HFFc6 (cell line): ENCODE measurements at places on chromosomes 4 and X. TPM values are rescaled to one million over a fixed set of nuclear protein-coding genes. Genes with fewer than 3 reads are reported as not detected.
A peak's percentile ranks its signal among the peaks of the same experiment; 100 is the strongest.

Gene FNIP2
- 14.1 and 18.2 TPM in 2 replicates for total RNA-seq

Gene MAGEA1
- total RNA-seq: not detected in 3 replicates

Gene FAM9C
- not detected in 3 replicates for total RNA-seq

Gene HPF1
- total RNA-seq: 24.8 and 33.9 TPM in 2 replicates

Gene TSC22D3
- total RNA-seq: 12.7 to 16.4 TPM (median 16.0 TPM) in 3 replicates

Gene CYLC1
- total RNA-seq: not detected in 3 replicates

Gene FTSJ1
- 55.0 to 64.2 TPM (median 59.1 TPM) in 3 replicates for total RNA-seq

Gene MTCP1
- total RNA-seq: 15.0 to 18.5 TPM (median 15.2 TPM) in 3 replicates

Gene PF4V1
- not detected in 3 replicates for total RNA-seq

DNA sequence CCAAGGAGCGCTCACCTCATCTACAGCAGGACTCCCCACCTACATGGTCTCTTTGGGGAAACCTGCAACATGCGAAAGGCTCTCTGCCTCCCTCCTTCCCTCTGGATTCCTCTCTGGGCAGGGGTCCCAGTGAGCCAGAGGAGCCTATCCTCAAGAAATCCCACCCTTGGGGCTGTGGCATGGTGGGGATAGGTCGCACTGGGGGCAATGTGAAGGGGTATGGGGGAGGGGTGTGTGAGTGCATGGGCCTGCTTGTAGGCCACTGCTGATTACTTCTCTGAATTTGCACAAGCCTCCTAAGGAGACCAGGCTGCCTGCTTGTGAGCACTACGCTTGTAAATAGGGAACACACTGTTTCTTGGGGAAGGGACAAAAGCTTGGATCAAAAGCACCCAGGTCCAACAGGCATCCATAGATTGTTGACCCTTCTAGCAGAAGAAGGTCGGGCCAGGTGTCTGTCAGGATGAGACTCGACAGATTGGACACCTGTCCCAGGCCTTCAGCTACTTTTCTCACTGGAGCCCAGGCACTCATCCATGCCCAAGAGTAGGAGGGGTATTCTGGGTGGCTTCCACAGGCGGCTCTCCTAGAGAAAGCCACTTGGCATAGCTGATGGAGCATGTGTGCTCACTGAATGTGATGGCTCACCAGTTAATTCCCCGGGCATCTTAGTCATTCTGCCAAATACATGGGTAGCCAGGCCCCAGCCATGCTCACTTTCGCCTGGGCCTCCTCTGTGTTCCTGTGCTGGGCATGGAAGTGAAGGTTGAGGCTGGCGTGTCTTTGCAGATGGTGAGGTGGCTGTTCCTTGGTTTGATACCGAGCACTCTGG lies 75.0 kb downstream of the NBDY start:
- no peak for DNase-seq

DNA sequence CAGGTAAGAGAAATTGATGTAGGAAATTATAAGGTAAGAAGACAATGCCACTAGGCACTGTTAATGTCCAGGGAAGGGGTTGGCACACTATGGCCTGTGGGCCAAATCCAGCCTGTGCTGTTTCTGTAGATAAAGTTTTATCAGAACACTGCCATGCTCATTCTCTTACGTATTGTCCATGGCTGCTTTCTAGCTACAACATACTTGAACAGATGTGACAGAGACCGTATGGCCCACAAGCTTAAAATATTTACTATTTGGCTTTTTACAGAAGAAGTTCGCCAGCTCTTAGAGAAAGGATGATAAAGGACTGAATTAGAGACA lies 168.0 kb downstream of the CDS1 start:
- DNase-seq: no peak

DNA sequence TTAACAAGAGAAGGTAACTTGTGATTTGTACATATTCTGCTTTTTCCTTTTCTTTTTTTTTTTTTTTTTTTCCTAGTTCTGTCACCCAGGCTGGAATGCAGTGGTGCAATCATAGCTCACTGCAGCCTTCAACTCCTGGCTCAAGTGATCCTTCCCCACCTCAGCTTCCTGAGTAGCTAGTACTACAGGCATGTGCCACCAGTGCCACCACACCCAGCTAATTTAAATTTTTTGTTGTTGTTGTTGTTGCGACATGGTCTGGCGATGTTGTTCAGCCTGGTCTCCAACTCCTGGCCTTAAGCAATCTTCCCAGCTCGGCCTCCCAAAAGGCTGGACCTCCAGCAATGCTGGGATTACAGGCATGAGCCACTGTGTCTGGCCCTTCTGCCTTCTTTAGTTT lies 1.5 kb upstream of the TACR3 start:
- no peak for DNase-seq

DNA sequence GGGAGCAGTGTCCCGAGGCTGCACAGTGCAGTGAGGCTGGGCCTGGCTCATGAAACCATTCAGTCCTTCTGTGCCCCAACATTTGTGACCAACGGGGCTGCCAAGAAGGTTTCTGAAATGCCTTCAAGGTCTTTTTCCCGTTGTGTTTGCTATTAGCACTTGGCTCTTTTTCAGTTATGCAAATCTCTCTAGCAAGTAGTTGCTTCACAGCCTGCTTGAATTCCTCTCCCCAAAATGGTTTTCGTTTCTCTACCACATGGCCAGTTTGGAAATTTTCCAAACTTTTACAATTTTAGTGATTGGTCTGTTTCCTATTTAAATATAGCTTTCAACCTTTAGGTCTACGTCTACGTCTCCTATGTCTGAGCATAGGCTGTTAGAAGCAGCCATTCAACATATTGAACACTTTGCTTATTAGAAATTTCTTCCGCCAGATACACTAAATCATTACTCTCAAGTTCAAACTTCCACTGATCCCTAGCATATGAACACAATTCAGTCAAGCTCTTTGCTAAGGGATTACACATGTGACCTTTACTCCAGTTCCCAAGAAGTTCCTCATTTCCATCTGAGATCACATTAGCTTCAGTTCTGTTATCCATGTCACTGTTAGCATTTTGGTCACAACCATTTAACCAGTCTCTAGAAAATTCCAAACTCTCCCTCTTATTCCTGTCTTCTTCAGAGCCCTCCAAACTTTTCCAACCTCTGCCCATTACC lies 901.8 kb downstream of the GLUD2 start:
- DNase-seq: no peak

DNA sequence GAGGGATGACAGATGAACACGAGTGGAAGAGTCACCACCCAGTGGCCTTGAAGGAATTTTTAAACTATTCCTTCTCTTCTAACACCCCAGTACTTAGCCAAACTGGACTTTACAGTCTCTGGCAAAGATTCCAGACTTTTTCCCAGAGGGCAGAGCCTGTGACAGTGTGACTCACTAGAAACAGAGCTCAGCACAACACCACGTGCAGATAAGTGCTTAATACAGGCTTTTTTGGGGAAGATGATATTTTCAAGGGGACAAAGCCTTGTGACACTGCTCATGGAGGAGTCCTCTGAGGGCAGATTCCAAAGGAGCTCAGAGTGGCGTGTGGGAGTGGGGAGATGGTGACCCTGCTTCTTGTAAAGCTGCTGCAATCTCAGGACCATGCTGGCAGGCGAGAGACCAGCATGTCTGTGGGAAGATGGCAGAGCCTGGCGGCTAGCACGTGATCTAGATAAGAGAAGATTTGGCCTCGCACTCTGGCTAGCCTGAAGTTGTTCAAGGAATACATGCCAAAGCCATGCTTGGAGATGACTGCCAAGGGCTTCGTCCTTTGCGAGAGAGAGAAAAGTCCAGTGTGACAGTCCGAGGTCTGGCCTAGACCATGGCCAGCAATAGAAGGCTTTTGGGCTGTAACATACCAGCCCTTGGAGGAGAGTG lies 2.4 kb downstream of the RAB33A start:
- peak; percentile 78 for DNase-seq

- DNase-seq: no peak
These were observed 26.4 kb downstream of the CYTL1 start for GRCh38 chr4:4992833-4993232.

DNA sequence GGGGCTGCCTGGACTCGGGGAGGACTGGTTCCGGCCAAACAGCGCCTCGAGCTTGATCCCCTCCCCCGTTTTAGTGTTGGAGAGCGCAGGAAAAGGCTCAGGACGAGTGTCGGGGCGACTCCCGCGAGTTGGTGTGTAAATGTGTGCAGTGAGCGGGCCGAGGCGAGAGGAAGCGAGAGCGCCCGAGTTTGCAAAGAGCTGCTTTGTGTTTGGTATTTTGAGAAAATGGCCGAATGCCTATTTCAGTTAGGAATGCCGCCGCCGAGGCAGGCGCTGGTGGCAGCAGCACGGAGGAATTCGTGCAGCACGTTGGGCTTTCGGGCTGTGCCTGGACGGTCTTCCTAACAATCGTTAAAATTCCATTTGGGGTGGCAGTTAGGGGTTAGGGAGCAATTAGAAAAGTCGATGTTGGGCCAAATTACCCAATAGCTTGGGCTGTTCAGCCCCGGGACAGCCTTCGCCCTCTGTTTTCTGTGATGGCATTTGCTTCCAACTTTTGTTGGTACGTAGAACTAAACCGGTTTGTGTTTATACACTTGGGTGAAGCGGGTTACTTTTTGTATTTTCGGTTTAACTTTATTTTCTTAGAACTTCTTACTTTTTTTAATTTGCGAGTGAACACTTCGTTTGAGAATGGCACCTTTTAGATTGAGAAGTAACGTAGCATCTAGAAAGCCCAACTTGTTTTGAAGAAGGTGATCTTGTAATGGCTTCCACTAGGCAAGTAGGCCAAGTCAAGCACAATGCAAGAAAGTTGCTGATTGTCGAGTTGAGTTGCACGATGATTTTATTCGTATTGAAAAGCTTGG lies 1.6 kb downstream of the REST start:
- peak; percentile 55 for DNase-seq

GRCh38 chrX:47176101-47176740 lies 17.4 kb upstream of the UBA1 start:
- DNase-seq: no peak

- DNase-seq: peak; percentile 23
These were observed 4.9 kb downstream of the PLAC8 start for GRCh38 chr4:83109480-83110222.

DNA sequence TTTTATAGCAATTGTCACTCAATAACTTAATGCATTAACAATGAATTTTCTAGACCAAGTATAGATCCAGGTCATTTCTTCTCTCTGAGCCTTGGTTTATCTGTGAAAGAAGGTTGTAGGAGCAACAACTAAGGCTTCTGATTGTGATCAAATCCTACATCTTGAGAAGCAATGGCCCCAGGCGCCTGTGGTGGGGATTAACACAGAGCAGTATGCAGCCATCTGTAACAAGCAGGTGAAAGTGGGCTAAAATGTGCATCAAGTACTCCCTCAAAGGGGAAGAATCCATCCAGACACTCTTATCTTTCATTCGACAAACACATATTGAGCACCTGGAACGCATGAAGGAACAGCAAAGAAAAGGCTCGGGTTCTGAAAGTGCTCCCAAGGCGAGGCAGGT lies 19.1 kb upstream of the SETD7 start:
- no peak for DNase-seq

- DNase-seq: no peak
These were observed 166.7 kb downstream of the ANTXR2 start for GRCh38 chr4:79906303-79906702.

- no peak for DNase-seq
These were observed 6.5 kb upstream of the SHISA3 start for GRCh38 chr4:42390622-42391354.

GRCh38 chr4:55729351-55730279 lies 90.0 kb upstream of the EXOC1L start:
- no peak for DNase-seq

DNA sequence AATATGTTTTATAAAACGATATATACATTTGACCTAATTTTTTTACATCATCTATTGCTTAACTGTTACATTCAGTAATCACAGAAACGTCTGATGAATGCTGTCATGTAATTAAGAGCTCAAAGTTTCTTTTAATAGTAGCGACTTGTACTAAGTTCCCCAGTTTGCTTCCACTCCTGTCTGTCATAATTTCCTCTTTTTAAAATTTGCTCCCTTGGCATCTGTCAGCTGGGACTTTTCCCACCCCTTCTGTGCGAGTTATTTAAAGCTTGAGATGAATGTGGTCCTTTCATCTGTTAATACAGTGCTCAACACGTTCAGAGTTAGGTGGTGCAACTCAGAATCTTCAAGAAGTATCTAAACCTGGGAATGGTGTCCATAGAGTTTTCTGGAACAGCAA lies 1.2 kb downstream of the RAP1GDS1 start:
- DNase-seq: no peak

- DNase-seq: no peak
These were observed 106.7 kb downstream of the SPATA18 start for GRCh38 chr4:52157641-52158316.

- DNase-seq: peak; percentile 65
These were observed 11.2 kb downstream of the IGFBP7 start for GRCh38 chr4:57098941-57099340.

GRCh38 chr4:133464311-133464710 lies 315.2 kb downstream of the PCDH10 start:
- DNase-seq: peak; percentile 27

DNA sequence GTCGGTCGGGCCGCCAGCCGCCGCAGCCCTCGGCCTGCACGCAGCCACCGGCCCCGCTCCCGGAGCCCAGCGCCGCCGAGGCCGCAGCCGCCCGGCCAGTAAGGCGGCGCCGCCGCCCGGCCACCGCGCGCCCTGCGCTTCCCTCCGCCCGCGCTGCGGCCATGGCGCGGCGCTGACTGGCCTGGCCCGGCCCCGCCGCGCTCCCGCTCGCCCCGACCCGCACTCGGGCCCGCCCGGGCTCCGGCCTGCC lies 213 bp downstream of the NFKB1 start:
- no peak for DNase-seq

DNA sequence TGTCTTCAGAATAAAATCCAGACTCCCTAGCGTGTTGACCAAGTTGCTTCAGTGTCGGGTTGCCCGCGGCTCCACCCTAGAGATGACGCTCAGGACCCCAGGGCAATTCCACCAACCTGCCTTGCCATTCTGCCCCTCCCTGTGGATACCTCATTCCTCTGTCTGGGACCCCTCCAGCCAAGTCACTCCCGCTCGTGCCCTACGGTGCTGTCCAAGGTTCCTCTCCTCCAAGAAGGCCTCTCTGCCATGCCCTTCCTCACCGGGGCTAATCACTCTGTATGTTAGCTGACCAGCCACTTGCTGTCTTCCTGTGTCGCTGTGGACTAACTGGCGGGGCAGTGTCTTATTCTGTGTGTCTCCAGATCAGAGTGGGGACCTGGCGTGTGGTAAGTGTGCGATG lies 46.6 kb downstream of the TENM3 start:
- no peak for DNase-seq

GRCh38 chr4:148373093-148373492 lies 69.1 kb downstream of the NR3C2 start:
- no peak for DNase-seq

DNA sequence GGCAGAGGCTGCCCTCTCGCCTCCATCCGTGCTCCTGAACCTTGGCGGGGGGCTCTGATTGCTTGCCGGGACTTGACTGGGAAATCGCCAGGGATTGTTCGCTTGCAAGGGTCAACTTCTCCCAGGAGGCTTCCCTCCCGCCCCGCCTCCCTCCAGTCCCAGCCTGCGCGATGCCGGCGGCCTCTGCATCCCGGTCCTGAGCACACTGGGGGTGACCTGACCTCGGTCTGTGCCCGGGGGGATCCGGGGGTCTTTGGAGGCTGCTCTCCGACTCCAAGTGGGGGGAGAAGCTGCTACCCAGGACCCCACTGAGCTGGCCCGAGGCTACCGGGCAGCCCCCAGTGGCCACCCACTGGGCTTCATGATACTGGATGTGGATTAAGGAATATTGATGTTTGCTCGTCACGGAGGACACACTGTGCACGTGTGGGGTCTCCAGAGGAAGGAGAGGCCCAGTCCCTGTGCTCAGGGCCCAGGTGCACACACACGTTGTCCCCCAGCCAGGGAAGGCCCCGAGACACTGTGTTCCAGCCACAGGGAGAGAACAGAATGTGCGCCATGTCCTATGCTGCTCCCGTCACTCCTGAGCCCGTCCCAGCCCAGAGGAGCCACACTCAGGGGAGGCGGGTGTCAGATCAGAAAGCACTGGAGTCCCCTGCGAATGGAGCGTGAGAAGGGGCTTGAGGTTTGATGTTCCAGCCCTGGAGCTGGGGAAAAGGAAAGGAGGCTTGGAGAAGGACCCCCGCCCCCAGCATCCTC lies 55.9 kb upstream of the NKX1-1 start:
- DNase-seq: no peak
